ENCODE measurements at places on chromosomes 12 and 14.

DNA sequence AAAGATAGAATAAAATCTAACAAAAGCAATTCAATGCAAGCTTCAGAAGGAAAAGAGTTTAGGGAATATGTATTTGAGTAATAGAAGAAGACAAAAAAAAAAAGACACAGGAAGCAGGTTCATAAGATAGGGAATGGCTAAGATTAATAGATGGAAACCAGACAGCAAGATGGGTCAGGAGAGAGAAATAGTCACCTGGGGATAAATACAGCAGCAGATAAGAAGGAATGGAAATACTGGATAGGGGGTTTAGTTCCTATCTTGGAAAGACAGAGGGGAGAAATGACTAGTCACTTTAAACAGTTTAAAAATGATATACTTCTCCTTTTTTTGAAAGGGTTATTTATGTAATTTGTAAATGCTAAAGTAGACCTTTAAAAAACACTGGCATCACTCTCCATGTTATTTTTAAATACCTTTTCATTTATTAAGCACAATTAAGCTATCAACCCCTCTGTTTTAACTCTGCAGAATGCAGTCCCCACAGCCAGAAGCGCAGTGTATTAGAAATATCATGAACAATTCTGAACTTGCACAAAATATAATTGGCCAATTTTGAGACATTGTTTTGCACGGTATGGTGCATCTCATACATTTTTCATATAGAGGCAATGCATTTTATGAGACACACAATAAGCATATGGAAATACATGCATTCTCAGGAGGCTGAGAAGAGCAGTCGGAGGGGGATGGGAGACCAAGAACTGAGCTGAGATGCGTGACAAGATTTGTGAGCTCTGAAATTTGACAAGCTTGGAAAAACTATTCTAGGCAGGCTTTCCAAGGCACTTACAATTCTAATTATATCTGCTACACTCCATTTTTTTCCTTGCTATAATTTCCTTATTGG is 303.4 kb upstream of the PRICKLE1 start:
- no peak for DNase-seq

- no peak for DNase-seq
Measured at GRCh38 chr12:12126551-12126950, 55.8 kb downstream of the BCL2L14 start.

DNA sequence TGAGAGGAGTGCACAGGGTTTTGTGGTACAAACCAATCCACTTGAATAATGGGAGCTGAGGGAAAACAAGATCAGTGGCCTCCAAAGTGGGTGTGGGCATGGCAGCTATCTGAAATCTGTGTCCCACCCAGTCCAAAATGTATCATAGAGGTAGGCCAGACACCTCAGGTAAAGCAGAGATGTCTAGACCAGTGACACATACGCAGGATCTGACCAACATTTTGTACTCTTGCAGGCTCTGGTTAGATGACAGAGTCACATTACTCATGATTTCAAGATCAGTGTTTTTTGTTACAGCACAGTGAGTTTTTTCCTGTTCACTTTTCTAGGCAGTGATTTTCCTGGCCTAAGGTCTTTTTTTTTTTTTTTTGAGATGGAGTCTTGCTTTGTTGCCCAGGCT is 211.8 kb downstream of the PCNX1 start:
- DNase-seq = no peak

- DNase-seq = no peak
Measured at GRCh38 chr12:98644433-98644711, 216 bp downstream of the IKBIP start.

DNA sequence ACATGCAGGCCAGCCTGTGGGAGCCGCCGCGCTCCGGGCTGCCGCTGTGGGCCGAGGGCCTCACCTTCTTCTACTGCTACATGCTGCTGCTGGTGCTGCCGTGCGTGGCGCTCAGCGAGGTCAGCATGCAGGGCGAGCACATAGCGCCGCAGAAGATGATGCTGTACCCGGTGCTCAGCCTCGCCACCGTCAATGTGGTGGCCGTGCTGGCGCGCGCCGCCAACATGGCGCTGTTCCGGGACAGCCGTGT is 2.9 kb downstream of the TMEM121 start:
- no peak for DNase-seq

DNA sequence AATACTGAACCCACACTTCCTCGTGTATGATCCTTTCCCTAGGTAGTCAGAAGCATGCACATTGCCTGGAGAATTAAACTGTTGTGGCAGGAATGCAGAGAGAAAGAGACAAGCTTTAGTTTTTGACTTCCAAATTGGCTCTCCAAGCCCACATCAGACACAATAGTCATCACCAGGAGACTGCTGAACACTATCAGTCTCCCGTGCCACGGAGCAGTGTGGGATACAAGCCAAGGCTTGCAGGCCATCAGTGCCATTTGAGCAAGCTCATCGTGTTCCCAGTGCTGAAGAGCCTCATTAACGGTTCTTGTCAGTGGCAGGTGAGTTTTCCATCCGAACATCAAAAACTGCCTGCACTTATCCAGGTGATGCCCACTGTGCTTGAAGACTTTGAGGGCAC is 410.8 kb downstream of the NAV3 start:
- DNase-seq = peak; percentile 90

DNA sequence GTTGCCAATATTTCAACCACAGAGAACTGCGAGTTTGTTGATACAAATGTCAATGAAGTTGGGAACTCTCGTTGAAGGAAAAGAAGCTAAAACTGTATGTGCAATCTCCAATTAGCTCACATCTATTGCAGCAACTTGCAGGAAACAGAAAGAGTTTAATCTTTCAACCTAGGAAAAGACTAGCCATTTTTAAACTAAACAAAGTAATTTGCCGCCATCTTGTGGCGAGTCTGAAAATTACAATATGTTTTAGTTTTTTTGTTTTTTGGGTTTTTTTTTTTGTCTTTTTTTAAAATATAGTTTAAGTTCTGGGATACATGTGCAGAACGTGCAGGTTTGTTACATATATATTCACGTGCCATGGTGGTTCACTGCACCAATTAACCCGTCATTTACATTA is 131.2 kb upstream of the FOXG1 start:
- DNase-seq = peak; percentile 28

GRCh38 chr12:27123642-27124041 is 41.3 kb upstream of the C12orf71 start:
- DNase-seq = peak; percentile 4

- DNase-seq = no peak
Measured at GRCh38 chr12:31321897-31322228, 4.1 kb downstream of the SINHCAF start.

GRCh38 chr12:89238593-89238992 is 113.7 kb downstream of the DUSP6 start:
- DNase-seq = no peak

GRCh38 chr12:98532687-98533304 is 17.4 kb downstream of the TMPO start:
- DNase-seq = peak; percentile 18

DNA sequence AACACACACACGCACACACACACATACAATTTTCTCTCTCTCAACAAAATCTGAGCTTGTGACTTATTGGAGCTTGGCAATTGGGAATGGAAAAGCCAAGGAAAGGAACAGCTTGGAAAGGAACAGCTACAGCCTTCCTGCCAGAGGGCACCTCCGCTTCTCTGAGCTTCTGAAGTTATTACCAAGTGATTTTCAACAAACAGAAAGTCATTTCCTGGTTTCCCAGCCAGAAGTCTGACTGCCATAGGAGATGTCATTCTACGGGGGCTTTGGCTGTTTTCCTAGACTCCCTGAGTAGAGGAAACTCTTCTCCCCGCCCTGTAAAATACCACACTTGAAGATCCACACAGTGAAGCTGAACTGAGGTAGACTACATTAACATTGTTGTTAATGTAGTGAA is 198.3 kb downstream of the CFAP54 start:
- no peak for DNase-seq

DNA sequence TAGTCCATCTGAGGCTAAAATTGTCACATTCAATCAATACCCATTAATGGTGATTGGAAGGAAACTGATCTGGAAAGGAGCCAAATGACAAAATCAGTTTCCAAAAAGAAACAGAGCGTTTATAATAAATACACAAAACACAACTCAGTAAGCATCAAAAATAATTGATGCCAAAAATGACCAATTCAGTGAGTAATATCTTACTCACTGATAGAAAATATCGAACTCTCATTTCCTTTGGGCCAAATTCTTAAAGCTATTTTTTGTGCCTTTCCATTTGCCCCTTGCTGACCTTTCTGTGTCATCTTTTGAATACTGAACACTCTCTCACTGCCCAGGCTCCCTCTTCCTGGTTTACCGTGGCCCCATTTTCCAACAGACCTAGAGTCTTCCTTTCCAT is 22.5 kb upstream of the ATP2B1 start:
- DNase-seq = no peak

- no peak for DNase-seq
Measured at GRCh38 chr14:35506927-35507326, 27.0 kb upstream of the INSM2 start.

GRCh38 chr14:29348504-29348903 is 579.1 kb downstream of the PRKD1 start:
- no peak for DNase-seq

- peak; percentile 98 for DNase-seq
Measured at GRCh38 chr12:75390899-75391538, at the start of gene GLIPR1L2. GLIPR1L2 (plus strand) TSS chr12:75391089; CDS start chr12:75391117, 28 bp downstream.

DNA sequence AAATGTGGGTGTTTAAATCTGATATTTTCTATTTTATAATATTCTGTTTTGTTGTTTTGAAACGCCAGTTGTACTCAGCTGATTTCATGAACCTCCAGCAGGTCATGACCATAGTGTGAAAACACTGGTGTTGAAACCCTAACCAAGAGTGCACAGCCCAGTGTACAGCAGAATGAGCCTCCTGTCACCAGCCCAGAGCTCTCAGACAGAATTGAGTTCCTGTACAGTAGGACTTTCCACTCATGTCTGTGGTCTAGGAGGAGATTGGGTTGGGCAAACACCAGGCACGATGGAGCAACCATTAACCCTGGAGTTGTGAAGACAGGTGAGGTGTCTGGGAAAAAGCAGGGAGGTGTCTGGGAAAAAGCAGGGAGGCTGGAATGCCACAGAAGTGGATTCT is 908.8 kb downstream of the VRK1 start:
- DNase-seq = no peak

GRCh38 chr14:40336846-40337245 is 904.6 kb upstream of the FBXO33 start:
- DNase-seq = no peak

- no peak for DNase-seq
Measured at GRCh38 chr12:109555431-109556315, 17.6 kb downstream of the MMAB start.

GRCh38 chr12:108241986-108242703 is 97.0 kb downstream of the CMKLR1 start:
- DNase-seq = no peak

GRCh38 chr12:76256321-76256720 is 91.9 kb downstream of the BBS10 start:
- no peak for DNase-seq

GRCh38 chr12:56333197-56333678 is 562 bp downstream of the PAN2 start:
- no peak for DNase-seq

DNA sequence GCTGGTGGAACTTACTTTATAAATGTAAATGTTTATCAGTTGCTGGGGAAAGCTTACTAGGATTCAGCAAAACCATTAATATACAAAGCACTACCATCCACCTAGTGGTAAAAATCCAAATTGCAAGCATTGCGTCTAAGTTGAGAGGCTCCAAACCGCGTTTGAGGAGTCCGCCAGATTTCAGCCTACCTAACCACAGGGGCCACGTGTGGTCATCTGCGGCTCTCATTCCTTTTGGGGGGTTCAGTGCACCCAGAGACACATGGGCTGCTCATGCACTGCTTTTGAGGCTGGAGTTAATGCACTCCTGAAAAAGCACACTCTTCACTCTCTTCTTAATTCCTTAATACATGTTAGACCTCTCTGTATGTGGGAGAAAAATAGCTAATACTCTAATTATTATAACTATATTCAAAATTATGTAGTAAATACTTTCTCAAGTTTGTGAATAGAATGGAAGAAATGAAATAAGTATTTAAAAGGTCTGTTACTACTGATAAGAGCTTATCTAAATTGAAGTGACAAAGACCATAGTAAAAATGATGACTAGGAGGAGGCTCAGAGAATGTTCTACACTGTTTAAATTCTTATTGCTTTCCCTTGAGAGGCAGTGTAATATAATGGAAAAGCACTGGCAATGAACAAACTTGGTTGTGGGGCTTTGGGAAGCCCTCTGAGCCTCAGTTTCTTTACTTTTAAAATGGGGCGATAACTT is 41.4 kb upstream of the MANSC4 start:
- DNase-seq = peak; percentile 36

GRCh38 chr14:67357969-67358354 is 1.6 kb downstream of the ATP6V1D start:
- DNase-seq = no peak

DNA sequence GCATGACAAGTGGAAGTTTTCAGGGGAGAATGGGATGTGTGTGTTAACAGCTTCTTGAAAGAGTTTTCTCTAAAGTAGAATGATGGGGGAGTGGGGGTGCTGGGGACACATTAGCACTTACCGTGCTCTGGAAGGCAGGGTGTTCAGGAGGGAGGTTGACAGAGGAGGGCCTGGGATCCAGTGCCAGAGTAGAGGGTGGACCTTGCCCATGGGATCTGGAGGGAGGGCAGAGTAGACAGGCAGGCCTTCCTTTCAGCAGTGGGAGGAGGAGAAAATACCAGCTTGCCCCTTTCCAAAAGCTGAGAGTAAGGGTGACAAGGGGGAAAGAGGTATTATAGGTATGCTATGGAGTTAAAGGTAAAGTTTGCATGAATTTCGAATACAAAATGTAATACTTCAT is 40.1 kb downstream of the TRAF3 start:
- no peak for DNase-seq

- peak; percentile 29 for DNase-seq
Measured at GRCh38 chr12:51171884-51172514, 936 bp downstream of the TFCP2 start.

DNA sequence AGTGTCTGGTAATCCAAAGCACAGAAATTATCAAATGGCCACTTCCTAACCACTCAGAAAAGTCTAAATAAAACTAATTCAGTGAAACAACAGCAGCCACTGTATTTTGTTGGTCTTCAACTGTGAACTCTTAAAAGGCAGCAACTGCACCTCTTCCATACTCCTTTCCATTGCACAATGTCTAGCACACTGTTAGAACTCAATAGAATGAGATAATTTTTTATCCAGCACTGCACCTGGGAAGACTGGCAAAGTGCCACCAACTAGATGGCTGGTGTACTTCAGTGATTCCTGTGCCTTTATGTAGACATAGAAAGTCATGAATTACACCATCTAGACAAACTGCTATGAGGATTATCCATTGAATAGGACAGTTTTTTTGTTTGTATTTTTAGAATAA is 26.2 kb downstream of the LGR5 start:
- DNase-seq = no peak

- DNase-seq = no peak
Measured at GRCh38 chr12:83158613-83159207, 472.0 kb downstream of the TMTC2 start.

- no peak for DNase-seq
Measured at GRCh38 chr14:64569138-64569631, 19.4 kb downstream of the PPP1R36 start.

- no peak for DNase-seq
Measured at GRCh38 chr12:88752183-88752582, 171.9 kb upstream of the KITLG start.

All from NCI-H510A treated with DMSO at 0.1 percent for 48 hours (cell line).